ENCODE measurements at places on chromosomes 3 and 15. TPM values are rescaled to one million over a fixed set of nuclear protein-coding genes. Genes with fewer than 3 reads are reported as not detected.

GRCh38 chr3:65576966-65577365 is 461.8 kb downstream of the MAGI1 start:
- no peaks in the 10 kb centered on the region for H3K27me3 ChIP-seq
- H3K36me3 ChIP-seq, result no peaks in the 10 kb centered on the region
- no peak for DNase-seq
- H3K4me1 ChIP-seq, result peaks cover 11% of the 10 kb centered on the region
- H3K4me3 ChIP-seq, result no peak overlapping the region

DNA sequence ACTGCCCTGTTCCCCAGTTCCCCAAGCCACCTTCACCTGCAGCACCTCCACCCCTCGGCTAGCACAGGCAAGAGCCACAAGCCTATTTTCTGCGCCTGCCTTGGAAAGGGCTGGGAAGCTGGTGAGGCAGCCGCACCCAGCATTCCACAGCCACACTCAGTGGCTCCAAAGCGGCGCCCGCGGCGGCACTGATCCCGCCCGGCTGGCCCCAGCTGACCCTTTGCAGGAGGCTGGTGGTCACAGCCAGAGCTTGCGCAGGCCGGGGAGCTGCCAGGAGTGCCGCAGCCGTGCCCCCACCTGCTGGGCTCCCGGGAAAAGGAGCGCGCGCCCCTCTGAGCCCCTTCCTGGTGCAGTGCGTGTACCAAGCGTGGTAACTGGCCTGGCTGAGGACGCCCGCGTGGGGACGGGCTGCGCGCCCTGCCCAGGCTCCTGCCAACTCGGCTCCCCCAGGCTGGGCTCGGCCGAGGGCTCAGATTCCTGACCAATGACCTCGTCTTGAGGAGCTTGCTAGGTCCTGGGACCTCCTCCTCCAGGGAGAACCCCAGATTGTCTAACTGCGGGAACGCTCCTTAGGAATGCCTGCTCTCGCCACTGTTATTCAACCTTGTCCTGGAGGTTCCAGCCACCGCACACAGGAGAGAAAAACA is 13.3 kb downstream of the GRAMD2A start:
- DNase-seq, result peak; percentile 40
- peaks cover 5% of the 10 kb centered on the region for H3K27me3 ChIP-seq
- H3K4me1 ChIP-seq, result peaks cover 55% of the 10 kb centered on the region
- no peak overlapping the region for H3K27ac ChIP-seq
- no peaks in the 10 kb centered on the region for H3K36me3 ChIP-seq
- peak overlapping the region; percentile 50 for H3K4me3 ChIP-seq

DNA sequence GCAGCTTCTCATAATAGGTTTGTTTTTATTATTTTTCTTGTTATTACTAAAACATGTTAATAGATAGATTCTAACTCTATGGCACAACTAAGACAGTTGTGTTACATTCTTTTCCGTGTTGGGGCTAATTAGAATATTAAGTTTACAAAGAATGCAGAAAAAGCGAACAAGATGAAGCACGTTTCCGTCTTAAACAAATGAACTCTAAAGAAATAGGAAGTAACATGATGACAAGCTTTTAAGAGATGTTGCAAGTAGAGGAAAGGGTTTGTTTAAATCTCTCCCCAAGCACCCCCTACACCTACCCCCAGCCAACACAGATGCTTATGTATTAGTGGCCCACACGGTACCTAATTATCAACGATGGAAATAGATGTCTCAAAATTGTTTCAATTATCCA is 207.1 kb downstream of the TP63 start:
- H3K27ac ChIP-seq, result no peak overlapping the region
- no peaks in the 10 kb centered on the region for H3K27me3 ChIP-seq
- no peak for DNase-seq

SLC28A2 gene
- total RNA-seq, result 0.08 TPM

CHRNB4 gene
- not detected for total RNA-seq

DNA sequence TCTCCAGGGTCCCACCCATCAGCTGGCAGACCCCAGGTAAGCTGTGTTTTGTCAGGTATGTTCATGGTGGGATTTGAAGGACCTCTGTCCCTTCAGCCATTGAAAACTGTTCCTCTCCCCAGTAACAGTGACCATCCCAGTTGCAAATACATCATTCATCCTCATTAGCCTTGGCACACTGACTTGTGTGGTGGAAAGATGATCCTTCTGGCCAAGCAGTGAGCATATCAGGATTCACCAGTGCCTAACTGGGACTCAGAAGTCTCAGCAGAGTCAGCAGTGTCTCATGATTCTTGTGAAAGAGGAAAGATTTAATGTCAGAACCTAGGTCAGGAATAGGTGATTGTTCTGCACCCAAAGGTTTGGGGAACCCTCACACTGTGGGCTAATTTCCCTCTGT is 90.2 kb downstream of the DNAJB8 start:
- no peak overlapping the region for H3K4me3 ChIP-seq
- H3K27me3 ChIP-seq, result no peaks in the 10 kb centered on the region
- no peak overlapping the region for H3K27ac ChIP-seq
- DNase-seq, result no peak
- H3K4me1 ChIP-seq, result peaks cover 16% of the 10 kb centered on the region

- no peak overlapping the region for H3K4me3 ChIP-seq
- H3K36me3 ChIP-seq, result no peaks in the 10 kb centered on the region
- peaks cover 12% of the 10 kb centered on the region for H3K4me1 ChIP-seq
- H3K27me3 ChIP-seq, result peaks cover 42% of the 10 kb centered on the region
- H3K27ac ChIP-seq, result no peak overlapping the region
These were observed 99.9 kb downstream of the TLE3 start for GRCh38 chr15:69997813-69998212.

AGBL1 gene
- not detected for total RNA-seq

DNA sequence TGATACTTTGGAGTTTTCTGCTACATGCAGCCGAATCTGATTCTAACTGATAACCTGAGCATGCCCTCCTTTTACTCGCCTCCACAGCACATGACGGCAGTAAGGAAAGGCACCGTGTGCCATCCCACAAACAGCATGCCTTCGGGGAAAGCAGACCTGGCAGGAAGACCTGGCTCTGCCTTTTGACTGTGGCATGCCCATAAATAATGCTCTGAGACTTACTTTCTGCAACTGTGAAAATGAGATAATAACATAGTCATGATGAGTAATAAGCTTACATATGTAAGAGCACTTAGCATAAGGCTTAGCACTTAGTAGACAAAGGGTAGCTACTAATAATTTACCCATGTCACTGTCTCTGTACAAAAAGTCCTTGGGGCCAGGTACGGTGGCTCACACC is 32.9 kb downstream of the MTHFS start:
- H3K27ac ChIP-seq, result no peak overlapping the region
- no peak for DNase-seq
- no peaks in the 10 kb centered on the region for H3K27me3 ChIP-seq
- peaks cover 14% of the 10 kb centered on the region for H3K4me1 ChIP-seq

- no peak overlapping the region for H3K4me3 ChIP-seq
- no peaks in the 10 kb centered on the region for H3K36me3 ChIP-seq
These were observed 326.0 kb upstream of the SGO1 start for GRCh38 chr3:20511863-20512505.

DNA sequence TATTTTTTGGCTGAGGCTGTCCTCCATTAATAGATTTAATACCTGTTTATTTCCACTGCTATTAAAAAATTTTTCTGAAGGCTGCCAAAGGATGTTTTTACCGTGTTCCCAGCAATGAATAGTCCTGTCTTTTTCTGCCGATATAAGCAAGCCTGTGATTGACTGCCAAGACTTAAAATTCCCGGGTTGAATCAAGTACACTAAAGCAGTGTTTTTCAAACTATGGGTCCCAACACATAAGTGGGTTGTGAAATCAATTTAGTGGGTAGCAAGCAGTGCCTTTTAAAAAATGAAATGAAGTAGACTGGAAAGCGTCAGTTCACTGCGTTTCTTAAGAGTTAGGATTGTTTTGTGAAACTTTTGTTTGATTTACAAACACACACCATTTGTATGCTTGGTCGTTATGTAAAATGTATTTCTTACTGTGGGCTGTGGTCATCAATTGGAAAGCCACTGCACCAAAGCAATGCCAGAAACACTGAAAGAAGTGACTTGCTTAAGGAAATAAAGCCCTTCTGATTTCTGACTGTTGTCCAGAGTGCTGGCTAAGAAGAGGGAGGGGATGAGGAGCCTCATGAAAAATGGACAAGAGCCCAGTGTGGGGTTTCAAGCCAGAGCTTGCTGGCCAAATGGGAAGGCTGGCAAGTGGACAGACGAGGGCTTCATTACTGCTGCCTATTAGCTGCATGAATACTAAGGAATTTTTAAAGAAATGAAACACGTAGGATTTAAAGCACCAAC is 206.0 kb downstream of the THRB start:
- no peak overlapping the region for H3K4me3 ChIP-seq
- no peaks in the 10 kb centered on the region for H3K36me3 ChIP-seq
- H3K27me3 ChIP-seq, result no peaks in the 10 kb centered on the region
- no peak for DNase-seq
- no peaks in the 10 kb centered on the region for H3K4me1 ChIP-seq
- H3K27ac ChIP-seq, result no peak overlapping the region

DNA sequence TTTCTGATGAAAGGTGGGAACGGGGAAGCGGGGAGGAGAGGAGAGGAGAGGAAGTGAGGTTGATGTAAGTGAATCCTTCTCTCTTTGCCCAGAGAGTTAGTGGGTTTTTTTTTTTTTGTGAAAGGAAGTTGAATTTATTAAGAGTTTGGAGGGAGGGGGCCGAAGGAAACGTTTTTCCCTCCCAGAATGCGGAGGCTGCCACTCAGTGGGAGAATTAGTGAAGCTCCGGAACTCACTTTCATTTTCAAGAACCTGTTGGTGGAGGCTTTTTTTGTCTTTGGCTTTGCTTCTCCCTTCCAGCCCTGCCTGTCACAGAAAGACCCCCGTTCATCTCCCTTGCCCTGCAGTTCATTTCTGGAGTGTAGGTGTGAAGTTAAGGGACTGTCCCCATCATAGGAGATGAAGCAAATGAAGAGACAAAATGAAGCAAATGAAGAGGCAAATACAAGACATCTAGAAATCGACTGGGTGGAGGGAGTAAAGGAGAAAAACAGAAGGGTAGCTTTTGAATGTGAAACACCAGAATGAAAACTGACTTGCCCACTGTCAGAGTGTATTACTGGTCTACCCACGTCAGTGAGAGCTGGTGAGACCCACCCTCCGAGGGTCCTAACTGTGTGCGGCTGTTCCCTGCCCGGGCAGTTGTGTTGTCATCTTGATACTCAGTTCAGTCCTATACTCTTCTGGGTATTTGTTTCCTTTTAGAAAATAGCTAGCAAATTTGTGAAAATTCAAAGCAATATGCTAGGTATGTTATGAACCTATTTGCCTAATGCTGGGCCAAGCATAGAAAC is 91.5 kb downstream of the ITPR1 start:
- H3K27ac ChIP-seq, result no peak overlapping the region
- no peaks in the 10 kb centered on the region for H3K27me3 ChIP-seq
- no peaks in the 10 kb centered on the region for H3K4me1 ChIP-seq
- no peak for DNase-seq

- no peak overlapping the region for H3K27ac ChIP-seq
- DNase-seq, result peak; percentile 18
- no peaks in the 10 kb centered on the region for H3K27me3 ChIP-seq
These were observed 27.6 kb upstream of the TRPM1 start for GRCh38 chr15:31128919-31129768.

LMOD3 gene
- not detected for total RNA-seq

GRCh38 chr3:6571448-6571847 is 289.5 kb upstream of the GRM7 start:
- DNase-seq, result peak; percentile 2
- H3K4me3 ChIP-seq, result no peak overlapping the region
- no peaks in the 10 kb centered on the region for H3K36me3 ChIP-seq

GRCh38 chr15:52252781-52253180 is 42.8 kb downstream of the MYO5C start:
- H3K36me3 ChIP-seq, result peaks cover 60% of the 10 kb centered on the region
- peaks cover 8% of the 10 kb centered on the region for H3K4me1 ChIP-seq
- DNase-seq, result peak; percentile 35
- no peak overlapping the region for H3K27ac ChIP-seq
- no peaks in the 10 kb centered on the region for H3K27me3 ChIP-seq
- H3K4me3 ChIP-seq, result no peak overlapping the region

GRCh38 chr3:50267280-50267913 is 1.6 kb upstream of the SEMA3B start:
- H3K4me1 ChIP-seq, result peaks cover 88% of the 10 kb centered on the region
- H3K4me3 ChIP-seq, result peak overlapping the region; percentile 9
- DNase-seq, result no peak
- H3K27me3 ChIP-seq, result no peaks in the 10 kb centered on the region

PTH1R gene
- total RNA-seq, result not detected

GRCh38 chr15:42785569-42785968 is 48.6 kb upstream of the CDAN1 start:
- H3K4me1 ChIP-seq, result no peaks in the 10 kb centered on the region
- no peak overlapping the region for H3K27ac ChIP-seq
- H3K4me3 ChIP-seq, result no peak overlapping the region

PIERCE2 gene
- not detected for total RNA-seq

DNA sequence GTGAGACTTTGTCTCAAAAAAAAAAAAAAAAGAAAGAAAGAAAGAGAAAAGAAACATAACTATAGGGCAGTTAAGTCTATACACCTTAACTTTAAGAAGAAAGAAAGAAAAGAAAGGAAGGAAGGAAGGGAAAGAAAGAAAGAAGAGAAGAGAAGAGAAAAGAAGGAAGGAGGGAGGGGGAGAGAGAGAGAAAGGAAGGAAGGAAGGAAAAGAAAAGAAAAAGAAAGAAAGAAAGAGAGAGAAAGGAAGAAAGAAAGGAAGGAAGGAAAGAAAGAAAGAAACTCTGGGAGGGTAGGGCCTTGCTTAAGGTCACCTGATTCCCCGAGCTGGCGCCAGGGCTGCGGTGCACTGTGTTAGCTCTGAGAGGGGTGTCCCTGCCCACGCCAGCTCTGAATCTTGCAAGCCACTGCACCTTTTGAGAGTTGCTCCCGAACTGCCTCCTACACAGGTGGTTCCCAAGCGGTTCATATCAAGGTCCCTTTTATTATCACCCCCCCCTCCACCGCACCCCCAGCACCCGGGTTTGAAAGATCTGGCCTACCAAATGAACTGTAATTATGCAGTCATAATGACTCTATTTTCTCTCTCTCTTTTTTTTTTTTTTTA is 39.2 kb upstream of the VPS8 start:
- no peak overlapping the region for H3K4me3 ChIP-seq
- H3K27me3 ChIP-seq, result peaks cover 44% of the 10 kb centered on the region
- no peaks in the 10 kb centered on the region for H3K36me3 ChIP-seq
- H3K4me1 ChIP-seq, result no peaks in the 10 kb centered on the region

TNNC1 gene
- total RNA-seq, result 18.7 TPM

DNA sequence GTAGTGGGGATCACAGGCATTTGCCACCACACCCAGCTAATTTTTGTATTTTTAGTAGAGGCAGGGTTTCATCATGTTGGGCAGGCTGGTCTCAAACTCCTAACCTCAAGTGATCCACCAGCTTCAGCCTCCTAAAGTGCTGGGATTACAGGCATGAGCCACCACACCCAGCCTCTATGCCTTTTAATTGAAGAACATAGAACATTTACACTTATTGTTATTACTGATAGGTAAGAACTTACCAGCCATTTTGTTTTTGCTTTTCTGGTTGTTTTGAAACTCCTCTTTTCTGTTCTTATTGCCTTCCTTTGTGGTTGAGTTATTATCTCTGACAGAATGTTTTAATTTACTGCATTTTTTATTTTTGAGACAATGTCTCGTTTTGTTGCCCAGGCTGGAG is 29.2 kb downstream of the PCNP start:
- DNase-seq, result no peak
- H3K36me3 ChIP-seq, result no peaks in the 10 kb centered on the region
- no peaks in the 10 kb centered on the region for H3K27me3 ChIP-seq
- no peak overlapping the region for H3K4me3 ChIP-seq
- H3K4me1 ChIP-seq, result no peaks in the 10 kb centered on the region

TNFSF10 gene
- 5.3 TPM for total RNA-seq

- no peak overlapping the region for H3K4me3 ChIP-seq
- H3K27me3 ChIP-seq, result no peaks in the 10 kb centered on the region
- DNase-seq, result no peak
These were observed 71.3 kb upstream of the PYGO1 start for GRCh38 chr15:55659481-55659880.

Data from HepG2 (cell line).